ENCODE measurements at places on chromosomes 2 and 18.

DNA sequence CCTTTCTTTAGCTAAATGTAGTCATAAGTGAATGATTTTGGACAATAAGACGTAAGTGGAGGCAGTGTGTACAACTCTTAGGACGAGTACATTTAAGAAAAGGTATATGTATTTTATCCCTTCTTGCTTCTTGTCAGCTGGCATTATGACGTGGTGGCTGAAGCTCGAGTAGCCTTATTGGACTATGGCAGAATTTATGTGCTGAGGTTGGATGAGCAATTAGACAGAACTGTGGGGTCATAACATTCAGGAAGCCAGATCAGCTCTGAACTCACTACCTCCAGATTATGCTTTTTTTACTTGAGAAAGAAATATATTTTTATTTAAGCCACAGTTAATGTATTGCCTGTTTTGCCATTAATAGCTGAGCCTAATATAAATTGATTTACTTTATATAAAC lies 661.5 kb downstream of the ERBB4 start:
- no peak for DNase-seq

- DNase-seq = peak; percentile 52
Observed at GRCh38 chr2:175167076-175167791, 769 bp downstream of the ATF2 start.

DNA sequence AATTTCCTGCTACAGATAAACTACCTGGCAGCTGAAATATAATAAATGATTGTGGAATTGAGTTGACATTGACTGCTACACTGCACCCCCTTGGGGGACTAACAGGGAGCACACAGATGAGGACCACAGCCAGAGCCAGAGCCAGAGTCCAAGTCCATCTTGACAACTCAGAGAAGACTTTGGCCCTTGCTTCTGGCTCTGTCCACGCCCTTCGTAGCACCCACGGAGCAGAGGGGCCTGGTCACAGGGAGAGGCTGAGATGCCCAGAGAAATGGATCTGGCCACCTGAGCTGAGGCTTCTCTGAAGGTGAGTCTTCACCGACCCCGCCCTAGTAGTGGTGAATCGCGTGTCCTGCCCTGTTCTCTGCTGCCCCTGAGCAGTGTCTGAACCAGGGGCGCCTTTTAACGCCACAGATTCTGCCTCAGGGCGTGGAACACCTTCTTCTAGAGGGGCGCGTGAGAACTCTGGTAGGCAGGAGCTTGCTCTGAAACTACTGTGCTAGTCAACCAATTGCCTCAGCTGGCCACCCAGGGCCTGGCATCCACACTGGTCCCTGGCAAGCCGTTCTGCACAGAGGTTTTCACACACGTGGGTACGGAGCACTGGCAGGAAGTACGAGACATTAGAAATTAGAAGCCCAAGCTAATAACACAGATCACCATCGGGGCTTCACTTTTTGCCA lies 35.7 kb upstream of the MAT2A start:
- no peak for DNase-seq

- no peak for DNase-seq
Observed at GRCh38 chr2:17319090-17319489, 199.2 kb downstream of the RAD51AP2 start.
